ENCODE measurements at places on chromosomes 2 and 18.

DNA sequence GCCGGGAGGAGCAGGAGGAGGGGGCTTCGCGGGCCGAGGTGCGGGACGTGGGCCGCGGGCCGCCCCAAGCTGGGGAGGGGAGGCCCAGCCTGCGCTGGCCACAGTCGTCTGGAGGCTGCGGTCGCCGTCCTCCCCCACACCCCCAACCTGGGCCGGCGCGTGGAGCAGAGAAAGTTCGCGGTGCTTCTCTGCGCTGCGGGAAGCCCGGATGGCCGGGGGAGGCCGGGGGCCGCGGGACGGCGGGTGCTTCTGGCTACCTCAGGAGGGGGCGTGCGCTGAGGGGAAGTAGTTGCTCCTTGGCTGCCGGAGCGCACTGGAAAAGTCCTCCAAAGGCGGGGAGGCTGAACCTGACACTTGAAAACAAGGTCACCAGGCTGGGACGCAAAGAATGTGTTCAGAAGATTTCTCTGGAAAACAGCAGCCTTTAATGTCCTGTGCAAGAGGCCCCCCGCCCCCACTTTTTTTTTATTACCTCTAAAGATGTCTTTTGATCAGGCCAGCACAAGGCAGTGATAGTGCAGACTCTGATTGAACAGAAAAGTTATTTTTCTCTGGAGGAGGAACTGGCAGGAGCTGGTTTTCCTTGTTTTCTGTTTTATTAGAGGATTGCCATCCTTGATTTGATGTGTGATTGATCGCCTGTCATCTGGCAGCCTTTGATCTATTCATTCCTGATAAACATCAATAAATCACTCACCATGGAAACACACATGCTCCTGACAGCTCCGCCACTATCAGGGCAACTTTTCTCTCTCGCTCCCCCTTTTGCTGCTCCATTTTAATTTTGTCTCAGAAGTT is 1.6 kb downstream of the TSHZ1 start:
- DNase-seq: peak; percentile 5

- DNase-seq: no peak
Measured at GRCh38 chr2:234366891-234367290, 130.0 kb downstream of the ARL4C start.

- DNase-seq: no peak
Measured at GRCh38 chr2:45134014-45134413, 124.8 kb upstream of the SIX2 start.

DNA sequence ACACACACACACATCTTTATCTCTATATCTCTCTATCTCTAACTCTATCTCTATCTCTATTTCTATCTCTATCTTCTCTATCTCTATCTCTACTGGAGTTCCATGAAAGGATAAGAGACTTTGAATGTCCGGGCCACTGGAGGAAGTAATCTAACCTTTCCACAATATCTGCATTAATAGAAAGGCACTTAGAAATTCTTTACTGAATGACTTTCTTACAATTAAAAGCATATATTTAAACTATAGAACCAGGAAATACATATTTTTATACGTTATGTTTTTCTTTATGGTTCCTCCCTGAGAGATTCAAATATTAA is 234.9 kb downstream of the TRIB2 start:
- no peak for DNase-seq

DNA sequence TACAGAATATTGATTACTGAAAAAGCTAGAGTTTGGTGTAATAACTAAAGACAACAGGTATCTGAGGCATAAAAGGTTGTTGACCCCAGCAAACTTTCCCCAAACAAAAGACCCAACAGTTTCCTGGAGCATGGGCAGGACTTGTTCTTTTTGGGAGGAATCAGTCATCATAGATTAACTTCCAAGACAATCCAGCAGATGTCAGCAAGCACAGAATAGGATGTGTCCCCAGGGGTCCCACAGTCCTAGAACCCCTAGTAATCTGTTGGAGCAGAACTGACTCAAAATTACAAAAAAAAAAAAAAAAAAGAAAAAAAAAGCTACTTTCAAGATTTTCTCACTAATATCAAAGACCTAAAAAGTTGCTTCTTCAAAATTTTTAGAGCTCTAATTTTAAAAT is 564.7 kb upstream of the SLC39A10 start:
- DNase-seq: no peak

GRCh38 chr2:88170472-88170892 is 336 bp downstream of the THNSL2 start:
- no peak for DNase-seq

DNA sequence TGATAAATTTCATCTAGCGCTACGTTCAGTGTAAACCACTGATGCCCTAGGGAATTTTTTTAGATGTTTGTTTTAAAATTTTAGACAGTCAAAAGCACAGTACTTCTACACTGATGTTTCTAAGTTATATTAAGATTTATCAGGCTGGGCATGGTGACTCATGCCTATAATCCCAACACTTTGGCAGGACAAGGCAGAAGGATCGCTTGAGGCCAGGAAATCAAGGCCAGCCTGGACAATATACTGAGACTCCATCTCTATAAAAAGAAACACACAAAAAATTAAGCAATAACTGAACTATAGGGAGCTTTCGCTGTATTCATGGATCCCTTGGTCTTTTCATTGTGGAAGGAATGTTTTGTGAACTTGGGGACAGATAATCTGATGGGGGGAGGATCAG is 50.6 kb upstream of the MAPRE2 start:
- no peak for DNase-seq

DNA sequence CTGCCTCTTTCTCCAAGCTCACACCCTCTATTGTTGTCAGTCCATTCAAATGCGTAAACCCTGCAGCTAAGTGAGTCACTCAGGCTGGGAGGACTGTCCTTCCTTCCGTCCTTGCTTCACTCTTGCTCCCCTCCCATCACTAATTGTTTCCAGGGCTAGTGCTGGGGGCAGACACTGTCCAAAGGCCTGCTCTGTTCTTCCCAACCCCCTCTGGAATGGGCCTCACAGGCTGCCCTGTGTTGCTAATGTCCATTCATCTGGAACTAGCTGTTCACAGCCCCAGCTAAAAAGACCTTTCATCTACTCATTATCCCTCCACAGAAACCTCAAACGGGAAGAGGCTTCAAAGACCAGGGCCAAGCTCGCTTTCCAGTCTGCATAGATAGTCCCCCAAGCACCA is 31.9 kb upstream of the NRP2 start:
- DNase-seq: no peak

DNA sequence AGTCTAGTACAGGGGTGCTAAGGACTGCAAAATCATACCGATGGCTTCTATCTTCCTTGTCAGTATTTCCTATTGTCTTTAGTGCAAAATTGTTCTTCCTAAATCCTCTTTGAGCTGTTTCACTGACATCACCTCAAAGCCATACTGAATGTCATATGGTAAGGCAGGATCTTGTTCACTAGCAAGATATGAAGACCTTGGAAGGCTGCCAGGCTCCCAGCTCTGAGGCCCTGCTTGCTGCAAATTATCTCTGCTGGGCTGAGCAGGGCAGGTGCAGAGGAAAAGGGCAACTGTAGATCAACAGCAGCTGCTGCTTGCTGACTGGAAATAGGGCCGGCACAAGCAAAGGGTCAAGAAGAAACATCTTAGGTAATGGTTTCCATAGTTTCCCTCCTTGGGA is 58.2 kb downstream of the PMAIP1 start:
- DNase-seq: no peak

DNA sequence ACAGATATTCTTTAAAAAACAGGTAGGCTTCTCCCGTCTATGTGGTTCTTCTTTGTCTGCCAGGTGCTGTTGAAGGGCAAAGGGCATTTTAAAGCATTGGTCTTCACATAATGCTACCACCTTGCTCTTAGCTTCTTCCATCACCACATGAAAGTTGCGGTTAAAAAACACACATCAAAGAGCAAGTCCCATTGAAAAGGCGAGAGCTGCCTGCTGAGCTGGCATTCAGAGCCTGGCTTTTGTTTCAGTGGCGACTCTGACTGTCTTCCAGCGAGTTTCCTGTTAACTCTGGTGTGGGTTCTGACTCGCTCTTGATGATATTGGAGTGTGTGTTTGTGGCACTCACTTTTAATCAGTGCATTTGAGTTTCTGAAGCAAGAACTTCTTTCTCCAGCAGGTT is 624.9 kb upstream of the FANCL start:
- DNase-seq: no peak

- no peak for DNase-seq
Measured at GRCh38 chr18:69161383-69162028, 239.2 kb upstream of the DOK6 start.

- no peak for DNase-seq
Measured at GRCh38 chr2:180709392-180710145, 270.8 kb upstream of the UBE2E3 start.

GRCh38 chr2:196606516-196606915 is 33.0 kb upstream of the CCDC150 start:
- no peak for DNase-seq

- no peak for DNase-seq
Measured at GRCh38 chr2:238061315-238062202, 758 bp downstream of the SCLY start.

DNA sequence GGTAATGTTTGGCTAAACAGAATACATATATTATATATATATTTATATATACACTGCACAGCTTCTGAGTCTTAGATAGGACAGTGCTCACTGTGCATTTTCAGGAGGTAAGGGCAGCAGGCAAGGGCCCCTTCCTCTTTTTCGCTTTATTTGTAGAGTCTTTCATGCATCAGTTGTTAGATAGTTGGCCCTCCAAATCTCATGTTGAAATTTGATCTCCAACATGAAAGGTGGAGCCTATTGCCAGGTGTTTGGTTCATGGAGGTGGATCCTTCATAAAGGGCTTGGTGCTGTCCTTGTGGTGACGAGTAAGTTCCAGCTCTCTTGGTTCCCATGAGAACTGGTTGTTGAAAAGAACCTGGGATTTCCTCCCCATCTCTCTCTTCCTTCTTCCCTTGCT is 48.1 kb downstream of the TSN start:
- no peak for DNase-seq

DNA sequence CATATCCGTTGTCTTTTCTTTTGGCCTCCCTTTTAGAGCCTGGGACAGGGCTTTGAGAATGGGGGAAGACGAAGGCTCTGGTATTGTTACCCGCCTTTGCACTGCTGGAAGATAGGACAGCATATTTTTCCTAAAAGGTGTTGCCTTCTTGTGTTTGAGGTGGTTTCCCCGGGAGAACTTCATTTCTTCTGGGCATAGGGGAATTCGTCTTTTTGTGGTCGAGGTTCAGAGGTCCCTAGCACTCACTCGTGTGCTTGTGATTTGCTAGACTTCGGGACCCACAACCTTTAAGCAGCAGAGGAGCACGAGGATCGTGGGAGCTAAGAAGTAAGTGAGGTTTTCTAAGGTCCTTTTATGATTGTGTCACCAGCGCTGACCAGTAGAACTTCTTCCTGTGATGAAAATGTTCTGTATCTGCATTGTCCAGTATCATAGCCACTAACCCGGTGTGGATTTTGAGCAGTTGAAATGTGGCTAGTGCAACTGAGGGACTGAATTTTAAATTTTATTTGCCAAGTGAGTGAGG is 611 bp downstream of the ZNF512 start:
- no peak for DNase-seq

GRCh38 chr2:78994789-78995188 is 30.7 kb upstream of the REG3G start:
- no peak for DNase-seq

DNA sequence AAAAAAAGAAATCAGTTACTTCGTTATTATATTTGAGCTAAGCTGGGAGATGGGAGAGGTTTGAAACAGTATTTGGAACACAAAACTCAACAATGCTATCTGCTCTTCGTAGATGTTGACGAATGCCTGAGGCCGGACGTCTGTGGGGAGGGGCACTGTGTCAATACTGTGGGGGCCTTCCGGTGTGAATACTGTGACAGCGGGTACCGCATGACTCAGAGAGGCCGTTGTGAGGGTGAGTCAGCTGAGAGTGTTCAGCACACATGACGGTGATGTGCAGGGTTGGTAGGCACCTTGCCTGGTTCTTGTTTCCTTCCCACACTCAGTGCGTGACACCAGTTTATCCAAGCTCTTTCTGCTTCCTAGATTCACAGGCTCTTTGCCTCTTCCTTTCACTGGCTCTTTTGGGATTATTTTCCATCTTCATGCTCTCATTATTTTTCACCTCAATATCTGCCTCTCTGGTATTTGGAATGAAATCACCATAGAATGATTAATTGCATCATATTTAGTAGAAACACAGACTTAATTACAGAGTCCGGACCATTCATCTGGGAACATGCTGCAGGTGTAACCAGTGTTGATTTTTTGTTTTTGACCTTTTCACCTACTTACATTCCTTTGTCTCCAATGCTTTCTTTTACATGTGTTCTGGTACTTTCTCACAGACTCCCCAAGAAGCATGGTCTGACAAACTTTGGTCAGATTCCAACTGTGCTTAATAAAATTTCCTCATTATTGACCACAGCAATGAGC is 200.6 kb upstream of the RASGRP3 start:
- DNase-seq: no peak

DNA sequence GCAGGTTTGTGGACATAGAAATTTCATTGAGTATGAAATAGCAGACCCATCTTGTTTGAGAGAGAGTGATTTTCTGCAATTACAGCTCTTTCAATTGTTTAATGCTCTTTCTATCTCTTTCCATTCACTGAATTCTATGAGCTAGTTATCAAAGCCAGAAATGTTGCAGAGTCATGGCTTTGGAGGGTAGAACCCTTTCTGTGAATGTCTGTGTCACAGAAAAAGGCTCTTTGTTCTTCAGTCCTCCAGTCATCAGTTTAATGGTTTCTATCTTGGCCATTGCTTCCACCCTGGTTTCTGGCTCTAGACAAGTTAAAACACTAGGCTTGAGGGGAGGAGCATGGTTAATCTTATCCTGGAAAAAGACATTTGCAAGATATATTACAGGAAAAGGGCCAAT is 655.0 kb downstream of the STK39 start:
- no peak for DNase-seq

- no peak for DNase-seq
Measured at GRCh38 chr2:6887751-6888192, 10.2 kb downstream of the RSAD2 start.

All from activated T-helper 1 cell treated with anti-CD3 and anti-CD28 coated beads, Interleukin-2, amount 50 U/mL, for 16 hours (primary cell).